Stimulated activated CD4-positive, alpha-beta T cell treated with anti-CD3 and anti-CD28 coated beads, Interleukin-12 subunit alpha, Interleukin-12 subunit beta, amount 100 ng/mL, for 24 hours (primary cell): ENCODE measurements at places on chromosomes 6 and 20.

DNA sequence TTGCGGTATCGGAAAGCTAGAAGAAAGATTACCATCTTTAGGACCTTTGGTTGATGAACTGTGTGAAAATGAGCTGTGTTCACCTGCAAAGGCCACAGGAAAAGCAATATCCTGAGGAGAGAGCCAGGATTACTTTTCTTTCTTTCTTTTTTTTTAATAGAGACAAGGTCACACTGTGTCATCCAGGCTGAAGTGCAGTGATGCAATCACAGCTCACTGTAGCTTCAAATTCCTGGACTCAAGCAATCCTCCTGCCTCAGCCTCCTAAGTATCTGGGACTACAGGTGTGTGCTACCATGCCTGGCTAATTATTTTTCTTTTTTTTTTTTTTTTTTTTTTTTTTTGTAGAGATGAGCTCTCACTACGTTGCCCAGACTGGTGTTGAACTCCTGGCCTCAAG is 17.2 kb downstream of the FAM184A start:
- no peak for DNase-seq

DNA sequence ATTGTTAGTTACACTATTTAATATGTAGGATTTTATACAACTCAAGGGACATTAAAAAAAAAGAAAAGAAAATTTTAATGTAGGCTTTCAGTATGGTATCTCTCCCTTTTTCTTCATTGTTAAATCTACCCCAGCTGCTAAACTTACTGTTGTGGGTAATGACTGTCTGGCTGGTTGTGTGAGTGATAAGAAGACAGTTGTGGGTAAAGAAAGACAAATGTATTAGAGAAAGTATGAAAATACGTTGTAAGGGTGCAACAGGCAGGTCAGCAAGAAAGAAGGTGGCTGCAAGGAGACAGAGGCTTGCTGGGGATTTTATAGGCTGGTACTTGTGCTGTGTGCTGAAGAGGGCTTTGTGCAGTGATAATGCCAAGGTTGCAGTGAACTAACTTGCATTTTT is 91.4 kb upstream of the FOXO3 start:
- no peak for DNase-seq

DNA sequence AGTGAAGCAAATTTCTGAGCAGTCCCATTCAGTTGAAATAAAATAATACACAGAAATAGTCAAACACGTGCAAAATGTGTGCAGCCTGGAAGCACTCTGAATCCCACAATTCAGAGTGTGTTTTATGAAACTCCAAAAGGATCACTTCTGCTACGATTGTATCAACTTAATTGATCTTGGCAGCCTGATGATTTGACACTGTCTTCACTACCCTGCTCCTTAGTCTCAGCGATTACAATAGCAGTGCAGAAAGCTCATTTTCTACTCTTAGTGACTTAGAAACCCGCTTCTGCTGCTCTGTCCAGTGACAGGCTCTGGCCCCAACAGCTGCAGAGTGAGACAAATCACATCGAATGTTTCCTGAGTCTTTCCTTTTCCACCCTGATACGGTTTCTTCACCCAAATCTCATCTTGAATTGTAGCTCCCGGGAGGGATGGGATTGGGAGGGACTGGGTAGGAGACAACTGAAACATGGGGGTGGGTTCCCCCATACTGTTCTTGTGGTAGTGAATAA is 16.2 kb upstream of the EMILIN3 start:
- no peak for DNase-seq

DNA sequence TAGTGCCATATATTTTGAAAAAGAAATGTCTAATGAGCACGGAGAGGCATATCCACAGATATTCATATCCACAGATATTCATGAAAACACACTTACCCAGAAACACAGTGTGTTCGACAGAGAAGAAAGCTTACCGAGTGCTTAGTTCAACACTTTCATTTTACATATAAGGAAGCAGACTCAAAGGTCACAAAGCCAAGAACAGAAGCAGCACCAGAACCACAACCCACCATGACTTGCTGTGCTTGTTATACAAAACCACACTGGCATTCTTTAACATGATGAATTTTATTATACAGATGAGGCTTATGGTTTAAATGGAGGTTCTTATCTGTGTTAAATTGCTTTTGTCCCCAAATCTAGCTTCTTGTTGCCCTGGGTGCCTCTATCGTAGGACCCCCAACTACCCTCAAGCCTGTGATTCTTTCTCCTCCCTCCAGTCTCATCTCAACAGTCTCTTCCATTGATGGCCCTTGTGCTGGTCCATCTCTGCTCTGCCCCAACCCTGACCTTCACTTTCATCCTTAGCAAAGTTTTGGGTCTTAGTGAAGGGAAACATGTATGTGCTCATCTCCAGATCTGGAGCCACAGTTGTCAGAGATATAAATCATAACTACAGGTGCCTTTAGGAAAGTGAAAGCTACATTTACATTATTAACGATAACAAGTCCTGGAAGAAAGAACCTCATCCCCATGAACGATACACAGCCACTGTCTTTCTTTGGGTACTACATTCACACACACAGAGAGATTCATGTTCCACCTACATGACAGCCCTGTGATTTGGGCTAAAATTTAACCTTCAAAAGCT is 40.0 kb downstream of the SF3B5 start:
- peak; percentile 28 for DNase-seq

GRCh38 chr6:145733810-145734209 is 1.5 kb downstream of the EPM2A start:
- no peak for DNase-seq

GRCh38 chr6:128632131-128632530 is 111.7 kb upstream of the PTPRK start:
- no peak for DNase-seq

DNA sequence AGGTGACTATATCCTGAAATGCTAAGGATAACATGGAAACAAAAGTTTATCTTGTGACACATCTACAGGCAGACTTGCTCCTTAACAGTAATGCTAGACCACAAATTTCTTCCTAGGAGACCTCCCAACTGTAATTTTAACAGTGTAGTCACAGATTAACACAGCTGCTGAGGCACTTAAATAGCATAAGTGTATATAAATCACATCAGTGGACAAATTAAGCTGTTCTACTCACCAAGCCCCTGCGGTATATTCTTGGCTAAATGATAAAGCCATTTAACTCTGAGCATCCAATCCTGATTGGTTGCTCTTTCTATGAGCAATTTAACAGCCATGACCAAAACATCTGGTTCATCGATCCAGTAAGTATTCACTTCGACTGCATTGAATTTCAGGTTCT is 73.3 kb upstream of the LYRM2 start:
- DNase-seq = no peak

GRCh38 chr6:30155520-30156261 is 5.3 kb downstream of the TRIM10 start:
- no peak for DNase-seq

DNA sequence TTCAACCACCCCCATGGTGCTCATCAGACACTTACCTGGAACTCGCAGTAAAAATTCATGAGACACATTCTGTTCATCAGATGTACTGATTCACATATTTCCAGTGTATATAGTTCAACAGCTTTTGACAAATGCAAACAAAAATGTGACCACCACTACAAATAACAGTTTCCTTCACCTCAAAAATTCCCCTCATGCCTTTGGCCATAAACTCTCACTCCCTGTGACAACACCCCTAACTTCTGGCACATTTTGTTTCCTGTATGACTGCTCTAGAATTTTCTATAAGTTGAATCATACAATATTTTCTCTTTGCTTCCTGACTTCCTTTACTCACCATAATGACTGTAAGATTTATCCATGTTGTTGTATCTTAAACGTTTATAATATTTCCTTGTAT is 63.7 kb downstream of the C6orf118 start:
- no peak for DNase-seq

DNA sequence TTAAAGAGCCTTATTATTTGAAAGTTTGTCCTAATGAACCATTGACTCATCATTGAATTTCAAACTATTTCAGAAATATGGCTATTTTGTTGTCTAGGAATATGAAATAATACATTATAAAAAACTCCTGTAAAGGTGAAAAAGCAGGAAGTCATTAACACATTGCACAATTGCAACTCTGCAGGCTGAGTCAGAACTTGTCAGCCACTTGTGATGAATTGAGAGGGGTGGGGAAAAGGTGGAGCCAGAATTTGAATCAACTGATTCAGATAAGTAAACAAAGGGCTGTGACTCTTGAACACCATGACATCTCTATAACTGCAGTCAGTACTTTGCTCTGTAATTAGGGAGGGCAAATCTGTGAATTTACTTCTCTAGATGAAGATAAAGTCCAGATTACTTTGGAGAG is 6.0 kb downstream of the C6orf141 start:
- no peak for DNase-seq

- DNase-seq = no peak
These were observed 1.8 kb upstream of the BHLHE23 start for GRCh38 chr20:63008541-63009044.

DNA sequence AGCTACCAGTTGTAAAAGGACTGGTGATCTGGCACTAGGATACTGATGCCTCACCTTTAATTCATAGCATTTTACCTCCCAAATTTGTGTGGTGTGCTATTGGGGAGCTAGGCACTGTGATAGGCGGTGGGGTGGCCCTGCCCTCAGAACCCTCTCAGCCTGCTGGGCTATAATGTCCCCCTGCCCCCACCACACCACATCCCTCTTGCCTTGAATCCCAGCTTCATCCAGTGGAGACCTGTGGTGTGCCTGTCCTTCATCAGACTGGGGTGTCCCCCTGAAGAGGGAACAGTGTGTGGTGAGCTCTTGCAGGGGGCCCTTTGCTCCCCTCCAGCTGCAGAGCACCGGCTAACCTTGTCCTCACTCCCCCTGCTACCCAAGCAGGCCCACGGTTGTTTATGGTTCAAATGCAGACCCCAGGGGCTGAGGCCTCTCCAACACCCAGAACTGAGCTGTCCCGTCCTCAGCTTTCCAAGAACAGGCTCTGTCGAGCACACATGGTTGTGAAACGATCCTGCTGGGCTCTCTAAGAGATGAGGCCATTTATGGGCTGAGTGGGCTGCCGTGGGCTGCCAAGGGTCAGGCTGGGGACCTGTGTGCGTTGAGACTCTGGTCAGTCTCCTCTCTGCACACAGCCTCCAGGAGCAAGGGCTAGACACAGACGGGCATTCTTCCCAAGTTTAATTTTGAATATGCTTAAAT is 26.9 kb upstream of the VEGFA start:
- no peak for DNase-seq

DNA sequence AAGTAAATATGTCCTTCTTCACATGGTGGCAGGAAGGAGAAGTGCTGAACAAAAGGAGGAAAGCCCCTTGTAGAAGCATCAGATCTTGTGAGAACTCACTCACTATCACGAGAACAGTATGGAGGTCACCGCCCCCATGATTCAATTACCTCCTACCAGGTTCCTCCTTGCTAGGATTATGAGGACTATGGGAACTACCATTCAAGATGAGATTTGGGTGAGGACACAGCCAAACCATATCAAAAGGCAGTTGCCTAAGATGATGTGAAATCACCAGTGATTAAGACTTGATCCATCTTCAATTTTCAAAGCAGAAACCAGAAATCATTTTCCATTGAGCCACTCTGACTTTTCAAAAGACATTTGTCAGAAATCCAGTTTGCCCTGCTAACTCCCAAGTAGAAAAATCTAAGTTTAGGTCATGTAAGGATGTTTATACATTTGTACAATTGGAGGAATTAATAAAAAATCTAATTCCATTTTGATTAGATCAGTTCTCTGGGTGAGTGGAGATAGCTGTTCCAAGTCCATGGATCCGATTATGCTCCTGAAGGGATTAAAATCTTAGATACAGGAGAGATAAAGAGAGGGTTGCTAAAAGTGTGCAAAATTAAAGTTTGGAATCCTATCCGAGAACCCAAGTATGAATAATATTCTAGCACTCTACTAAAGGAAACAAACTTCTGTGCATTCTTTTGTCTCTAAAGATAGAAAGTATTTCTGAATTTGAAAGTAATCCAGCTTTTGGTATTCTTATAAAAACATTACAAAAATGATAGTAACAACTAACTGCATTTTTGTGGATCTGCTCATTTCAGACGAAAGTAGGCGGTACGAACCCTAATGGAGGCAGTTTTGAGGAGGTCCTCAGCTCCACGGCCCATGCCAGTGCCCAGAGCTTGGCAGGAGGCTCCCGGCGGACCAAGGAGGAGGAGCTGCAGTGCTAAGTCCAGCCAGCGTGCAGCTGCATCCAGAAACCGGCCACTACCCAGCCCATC is 39.5 kb downstream of the HDDC2 start:
- DNase-seq = no peak
